AG09319 (cell line): ENCODE measurements at places on chromosomes 1 and 21.

DNA sequence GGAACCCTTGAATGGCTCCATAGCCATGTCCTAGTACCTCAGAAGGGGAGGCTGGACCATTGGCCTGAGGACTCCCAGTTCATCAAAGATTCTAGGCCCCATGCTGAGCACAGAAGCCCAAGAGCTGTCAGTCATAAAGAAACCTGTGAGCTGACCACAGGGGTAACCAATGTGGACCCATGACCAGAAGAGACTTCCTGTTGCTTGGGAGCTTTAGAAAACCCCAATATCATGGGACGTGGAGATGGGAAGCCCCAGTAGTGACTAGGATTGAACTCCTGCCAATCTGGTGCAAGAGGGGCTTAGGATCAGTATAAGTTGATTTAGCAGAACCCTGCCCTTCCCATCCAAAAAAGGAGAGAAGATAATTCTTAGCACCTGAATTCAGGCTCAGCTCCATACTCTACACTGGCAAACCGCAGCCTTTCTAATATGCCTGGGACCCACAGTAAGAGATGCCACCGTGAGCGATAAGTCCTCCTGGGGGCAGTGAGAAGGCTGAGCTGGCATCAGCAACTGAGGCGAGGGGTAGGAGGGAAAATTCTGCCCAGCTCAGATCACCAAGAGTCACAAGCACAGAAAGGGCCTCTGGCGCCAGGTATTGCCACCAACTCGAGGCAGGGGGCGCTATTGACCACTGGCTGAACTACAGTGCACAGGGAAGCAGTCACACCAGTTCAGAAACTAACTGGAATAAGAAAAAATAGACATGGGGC is 108.9 kb downstream of the CAPN8 start:
- DNase-seq, result no peak

GRCh38 chr21:39972976-39973770 is 105.9 kb downstream of the PCP4 start:
- no peak for DNase-seq

DNA sequence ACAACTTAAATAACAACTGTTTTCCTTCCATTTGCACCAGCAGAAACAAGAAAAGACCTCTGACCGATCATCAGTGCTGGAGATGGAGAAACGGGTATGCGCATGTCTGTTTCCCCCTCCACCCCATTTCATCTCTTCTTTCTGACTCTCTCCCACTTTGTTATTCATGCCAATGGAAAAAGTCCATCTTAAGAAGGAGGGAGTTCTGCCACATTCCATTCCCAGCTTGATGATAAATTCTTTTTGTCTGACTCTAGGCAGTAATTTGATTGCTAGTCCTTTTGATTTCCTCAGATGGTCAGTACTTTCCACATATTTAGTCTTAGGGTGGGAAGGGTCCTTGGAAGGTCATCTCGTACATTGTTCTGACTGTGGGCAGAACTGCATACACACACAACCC is 142.5 kb downstream of the SYT2 start:
- no peak for DNase-seq

DNA sequence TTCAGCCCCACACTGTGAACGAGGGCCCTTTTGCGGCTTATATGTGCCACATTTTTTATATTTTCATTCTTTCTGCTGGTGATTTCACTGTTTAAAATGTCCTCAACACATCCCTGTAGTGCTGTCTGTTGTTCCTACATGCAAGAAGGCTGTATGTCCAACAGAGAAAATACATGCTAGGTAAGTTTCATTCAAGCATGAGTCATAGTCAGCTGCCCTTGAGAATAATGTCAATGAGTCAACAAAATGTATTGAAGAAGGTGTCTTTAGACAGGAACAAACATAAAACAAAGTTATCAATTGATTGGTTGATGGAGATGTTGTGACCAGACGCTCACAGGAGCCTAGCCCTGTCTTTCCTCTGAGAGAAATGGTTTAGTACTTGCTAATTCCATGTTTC is 553.4 kb downstream of the PLPP3 start:
- DNase-seq, result no peak
